ENCODE measurements at places on chromosomes 2 and 18.

DNA sequence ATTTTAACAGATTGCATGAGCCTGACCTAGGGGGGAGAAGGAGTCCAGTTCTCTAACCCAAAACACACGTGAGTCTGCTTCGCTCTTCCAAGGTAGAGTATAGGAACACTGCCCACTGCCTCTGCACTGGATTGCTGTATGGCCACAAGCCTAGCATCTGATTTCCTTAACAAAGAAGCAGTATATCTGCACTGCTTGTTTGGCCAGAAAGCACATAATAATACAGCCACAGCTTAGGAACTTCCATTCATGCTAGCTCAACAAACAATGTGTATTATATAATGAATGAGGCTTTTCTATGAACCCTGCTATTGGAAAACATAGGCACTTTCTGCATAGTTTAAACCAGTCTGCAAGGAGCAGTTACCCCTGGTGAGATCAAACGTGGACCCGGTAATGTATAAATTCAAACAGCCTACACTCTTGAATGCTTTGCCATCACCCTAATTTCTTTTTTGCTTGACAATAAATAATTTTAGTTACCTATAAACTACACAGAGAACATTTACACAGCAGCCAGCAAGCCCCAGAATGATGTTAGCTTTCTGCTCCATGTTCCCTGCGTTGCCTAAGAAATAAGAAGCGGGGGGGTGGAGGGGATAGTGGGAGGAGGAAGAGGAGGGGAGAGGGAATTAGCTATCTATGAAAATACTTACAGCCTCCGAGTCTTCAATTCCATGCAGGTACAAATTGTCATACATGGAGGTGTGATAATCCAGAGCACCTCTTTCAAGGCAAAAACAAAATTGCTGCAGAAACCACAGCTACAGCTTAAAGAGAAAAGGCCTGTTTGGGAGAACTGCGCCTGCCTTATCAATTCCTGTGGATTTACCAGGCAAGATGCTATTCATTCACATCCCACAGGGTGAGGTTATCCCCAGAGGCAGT lies 125.6 kb downstream of the CACNB4 start:
- DNase-seq = no peak

- DNase-seq = peak; percentile 41
These were observed 312.8 kb upstream of the FANCL start for GRCh38 chr2:58553937-58554336.

GRCh38 chr2:238464389-238464788 lies 37.7 kb downstream of the ASB1 start:
- no peak for DNase-seq

GRCh38 chr2:42102024-42102590 lies 54.3 kb downstream of the PKDCC start:
- DNase-seq = no peak

- DNase-seq = peak; percentile 11
These were observed 20.0 kb upstream of the RNF149 start for GRCh38 chr2:101328474-101329007.

GRCh38 chr18:58788470-58788869 lies 76.2 kb upstream of the ZNF532 start:
- no peak for DNase-seq

DNA sequence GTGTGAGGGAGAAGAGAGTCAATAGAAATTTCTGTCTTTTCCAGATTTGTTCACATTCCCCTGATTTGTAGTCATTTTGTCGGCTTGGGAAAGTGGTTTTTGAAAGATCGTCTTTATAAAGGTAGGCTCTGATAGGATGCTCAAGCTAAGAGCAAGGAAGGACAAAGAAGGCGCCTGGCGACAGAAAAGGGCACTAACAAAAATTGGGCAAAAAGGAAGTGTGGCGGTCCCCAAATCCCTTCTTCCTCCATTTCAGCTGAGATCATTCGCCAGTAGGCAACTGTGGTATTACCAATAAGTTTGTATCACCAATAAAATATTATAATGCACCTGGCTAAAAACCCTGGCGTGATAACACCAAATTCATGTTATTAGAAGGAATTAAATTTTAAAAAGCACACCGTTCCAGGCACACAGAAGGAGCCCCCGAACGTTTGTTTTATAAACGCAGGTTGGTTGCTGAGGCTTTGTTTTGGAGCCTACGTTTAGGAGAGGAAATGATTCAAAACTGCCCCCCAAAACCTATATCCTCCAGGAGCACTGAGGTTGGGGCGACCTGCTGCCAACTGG lies 756 bp upstream of the PTPN4 start:
- no peak for DNase-seq

GRCh38 chr2:53442783-53443182 lies 324.8 kb upstream of the CHAC2 start:
- DNase-seq = peak; percentile 100

GRCh38 chr2:175205523-175205922 lies 24.0 kb upstream of the ATP5MC3 start:
- DNase-seq = no peak

GRCh38 chr2:21008014-21008789 lies 35.7 kb downstream of the APOB start:
- DNase-seq = no peak

DNA sequence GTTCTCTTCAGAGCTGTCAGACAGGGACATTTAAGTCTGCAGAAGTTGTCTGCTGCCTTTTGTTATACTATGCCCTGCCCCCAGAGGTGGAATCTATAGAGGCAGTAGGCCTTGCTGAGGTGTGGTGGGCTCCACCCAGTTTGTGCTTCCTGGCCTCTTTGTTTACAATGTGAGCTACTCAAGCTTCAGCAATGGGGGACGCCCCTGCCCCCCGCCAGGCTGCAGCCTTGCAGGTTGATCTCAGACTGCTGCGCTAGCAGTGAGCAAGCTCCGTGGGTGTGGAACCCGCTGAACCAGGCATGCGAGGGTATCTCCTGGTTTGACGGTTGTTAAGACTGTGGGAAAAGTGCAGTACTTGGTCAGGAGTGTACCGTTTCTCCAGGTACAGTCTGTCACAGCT lies 24.0 kb upstream of the PAIP2B start:
- peak; percentile 46 for DNase-seq

DNA sequence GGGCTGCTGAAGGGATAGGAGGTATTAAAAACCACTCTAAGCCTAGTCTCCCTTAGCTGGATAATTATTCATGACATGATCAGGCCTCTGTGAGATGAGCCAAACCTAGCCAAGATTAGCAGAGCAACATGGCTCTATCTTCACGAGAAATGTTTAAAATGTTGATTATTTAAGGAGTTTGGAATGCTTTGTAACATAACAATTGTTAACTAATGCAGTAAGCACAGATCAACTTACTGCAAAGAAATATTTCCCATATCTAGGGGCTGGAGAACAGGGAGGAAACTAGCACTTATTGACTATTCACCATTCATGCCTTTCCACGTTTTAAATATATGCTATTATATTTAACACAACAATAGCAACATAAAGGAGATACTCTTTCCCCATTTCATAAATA lies 833.7 kb upstream of the CHAC2 start:
- DNase-seq = no peak

GRCh38 chr2:67013821-67014220 lies 383.3 kb upstream of the ETAA1 start:
- no peak for DNase-seq

- DNase-seq = no peak
These were observed 6.6 kb downstream of the IL1RN start for GRCh38 chr2:113133704-113134598.

- no peak for DNase-seq
These were observed 82.3 kb upstream of the FAM98A start for GRCh38 chr2:33681364-33681757.

GRCh38 chr2:160901613-160902012 lies 258.6 kb upstream of the TANK start:
- no peak for DNase-seq

- DNase-seq = peak; percentile 12
These were observed 241.3 kb downstream of the PAX3 start for GRCh38 chr2:222057347-222058073.

DNA sequence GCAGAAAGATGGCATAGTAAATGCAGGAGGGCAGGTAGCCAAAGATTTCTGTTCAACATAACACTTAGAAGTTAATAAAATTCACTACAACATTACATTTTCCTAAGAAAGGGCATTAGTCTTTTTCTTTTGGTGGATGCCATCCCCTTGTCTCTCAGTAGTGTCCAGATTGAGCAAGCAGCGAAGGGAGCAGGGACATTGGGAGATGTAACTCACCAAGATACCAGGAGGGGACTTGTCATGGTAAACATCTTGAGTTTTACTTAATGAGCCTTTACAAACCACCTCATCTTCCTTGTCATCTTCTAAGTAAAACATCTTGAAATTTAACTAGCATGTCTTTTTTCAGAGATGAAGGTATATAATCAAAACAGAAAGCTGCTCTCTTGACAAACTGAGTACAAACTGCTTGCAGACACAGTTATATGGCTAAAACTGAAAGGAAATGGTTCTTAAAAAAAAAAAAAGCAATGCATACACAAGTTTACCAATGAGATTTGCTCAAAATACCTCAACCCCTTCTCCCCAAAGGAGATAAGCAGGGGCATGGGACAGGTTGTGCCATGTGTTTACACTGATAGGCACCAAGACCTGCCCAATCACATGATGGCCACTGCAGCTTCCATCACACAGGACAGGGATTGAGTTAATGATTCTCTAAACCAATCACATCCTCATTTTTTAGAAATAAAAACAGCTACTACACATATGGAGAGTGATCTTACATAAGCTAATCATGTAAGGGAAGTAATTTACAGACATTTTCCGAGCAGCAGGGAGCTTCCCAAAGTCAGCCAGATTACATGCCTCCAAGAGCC lies 30.3 kb downstream of the LPIN2 start:
- no peak for DNase-seq

GRCh38 chr2:216774180-216774579 lies 78.8 kb upstream of the IGFBP5 start:
- DNase-seq = no peak

DNA sequence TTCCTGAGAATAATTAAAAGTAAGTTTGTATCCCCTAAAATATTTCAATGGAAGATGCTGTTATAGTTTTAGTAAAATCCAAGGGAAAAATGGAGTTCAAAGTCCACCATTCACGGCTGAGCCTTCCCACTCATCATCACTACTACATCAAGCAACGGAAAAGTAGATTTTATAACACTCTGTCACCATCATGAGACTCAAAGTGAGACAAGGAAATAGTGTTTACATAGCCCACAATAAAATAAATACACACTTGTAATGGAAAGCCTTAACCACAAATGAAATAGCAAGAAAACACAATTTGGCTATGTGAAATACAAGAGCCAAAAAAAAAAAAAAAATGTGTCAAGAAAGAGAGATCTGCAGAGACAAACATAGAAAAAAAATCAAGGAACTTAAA lies 569.9 kb upstream of the REG3G start:
- no peak for DNase-seq

GRCh38 chr2:70723286-70723885 lies 44.6 kb downstream of the ADD2 start:
- DNase-seq = peak; percentile 15

GRCh38 chr18:58453913-58454317 lies 175.0 kb downstream of the ALPK2 start:
- peak; percentile 23 for DNase-seq

DNA sequence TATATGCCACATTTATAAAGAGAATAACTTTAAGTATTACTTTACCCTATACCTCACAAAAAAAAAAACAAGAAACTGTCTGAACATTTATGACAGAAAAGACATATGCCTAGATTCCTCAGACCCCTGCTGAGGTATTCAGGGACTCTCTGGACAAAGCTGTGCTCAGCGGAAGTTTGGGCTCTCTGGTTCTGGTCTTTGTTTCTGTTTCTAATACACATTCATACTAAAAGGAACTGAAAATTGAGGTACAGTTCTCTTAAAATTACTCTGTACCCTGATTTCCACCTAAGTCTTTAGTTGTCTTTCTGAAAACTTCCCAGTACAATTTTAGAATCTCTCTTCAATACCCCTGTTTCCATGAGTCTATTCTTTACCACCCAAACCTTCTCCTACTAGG lies 160.3 kb downstream of the IKZF2 start:
- no peak for DNase-seq

DNA sequence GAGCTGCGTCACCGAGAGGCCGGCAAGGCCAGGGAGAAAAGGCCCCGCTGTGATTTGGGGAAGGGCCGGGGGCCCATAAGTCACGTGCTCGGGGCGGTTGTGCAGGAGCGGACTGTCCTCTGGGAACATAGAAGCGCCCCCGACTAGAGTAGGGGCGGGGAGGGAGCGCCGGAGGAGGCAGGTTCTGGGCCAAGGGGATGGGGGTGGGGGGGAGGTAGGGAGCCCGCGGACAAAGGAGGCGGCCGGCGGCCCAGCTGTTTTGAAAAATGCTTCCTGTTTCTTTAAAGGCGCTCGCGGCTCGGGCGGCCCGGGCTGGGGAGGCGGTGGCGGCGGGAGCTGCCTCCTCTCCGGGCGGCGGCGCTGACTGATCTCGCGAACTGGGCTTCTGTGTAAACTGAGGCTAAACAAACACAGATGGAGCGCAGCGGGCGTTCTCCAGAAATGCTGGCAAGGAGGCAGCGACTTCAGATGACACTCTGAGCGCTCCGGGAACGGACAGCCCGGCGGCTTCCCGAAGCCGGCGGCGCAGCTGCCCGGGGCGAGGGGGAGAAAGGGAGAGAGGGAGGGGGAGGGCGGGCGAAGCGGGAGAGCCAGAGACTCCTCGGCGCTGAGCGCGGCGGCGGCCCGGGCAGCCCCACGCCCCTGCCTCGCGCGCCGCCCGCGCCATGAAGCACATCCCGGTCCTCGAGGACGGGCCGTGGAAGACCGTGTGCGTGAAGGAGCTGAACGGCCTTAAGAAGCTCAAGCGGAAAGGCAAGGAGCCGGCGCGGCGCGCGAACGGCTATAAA lies at the start of gene ATOH8:
TSS of gene ATOH8 (plus strand) at position 467 of the 788 bp plus-strand sequence. CDS start at position 666, 199 bp downstream.
- peak; percentile 91 for DNase-seq

GRCh38 chr2:118473846-118474540 lies 373.5 kb downstream of the EN1 start:
- peak; percentile 96 for DNase-seq

GRCh38 chr2:51718881-51719280 lies 686.9 kb upstream of the NRXN1 start:
- DNase-seq = no peak

DNA sequence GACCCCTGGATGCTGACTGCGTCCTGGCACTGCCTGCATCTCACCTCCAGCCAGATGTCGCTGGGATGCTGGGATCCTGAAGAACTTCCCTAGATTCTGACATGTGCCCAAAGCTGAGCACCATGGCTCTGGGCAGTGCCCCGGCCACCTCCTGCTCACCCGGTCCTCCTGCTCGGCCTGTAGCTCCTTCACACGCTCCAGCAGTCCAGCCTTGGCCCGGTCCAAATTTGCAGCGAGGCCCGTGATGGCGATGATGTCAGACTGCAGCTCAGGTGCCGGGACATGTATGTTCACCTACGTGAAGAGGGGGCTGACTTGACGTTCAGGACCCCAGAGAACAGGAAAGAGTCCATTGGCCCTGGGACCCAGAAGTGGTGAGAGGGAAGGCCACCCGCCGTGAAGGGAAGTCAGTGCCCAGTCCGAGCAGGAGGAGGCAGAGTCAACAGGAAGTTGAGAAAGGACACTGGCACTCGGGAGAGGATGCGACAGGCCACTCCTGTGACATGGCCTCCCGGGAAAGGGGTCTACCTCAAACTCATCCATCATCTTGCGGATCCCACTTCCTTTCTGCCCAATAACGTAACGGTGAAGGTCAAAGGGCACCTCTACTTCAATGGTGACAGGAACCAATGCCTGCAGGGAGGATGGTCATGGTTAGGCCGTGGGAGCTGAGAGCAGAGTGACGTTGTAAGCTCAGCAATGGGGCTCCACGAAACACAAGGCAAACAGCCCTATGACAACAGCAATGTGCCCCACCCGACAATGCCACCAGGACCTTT lies 46.7 kb downstream of the ANO7 start:
- no peak for DNase-seq

- DNase-seq = no peak
These were observed 6.6 kb downstream of the DSG3 start for GRCh38 chr18:31454066-31454708.
